ENCODE measurements at places on chromosomes 7 and 10.

- DNase-seq = no peak
Measured at GRCh38 chr7:85102813-85103350, 84.0 kb downstream of the SEMA3D start.

GRCh38 chr7:83849131-83849530, 200.2 kb upstream of the SEMA3E start:
- DNase-seq = no peak

DNA sequence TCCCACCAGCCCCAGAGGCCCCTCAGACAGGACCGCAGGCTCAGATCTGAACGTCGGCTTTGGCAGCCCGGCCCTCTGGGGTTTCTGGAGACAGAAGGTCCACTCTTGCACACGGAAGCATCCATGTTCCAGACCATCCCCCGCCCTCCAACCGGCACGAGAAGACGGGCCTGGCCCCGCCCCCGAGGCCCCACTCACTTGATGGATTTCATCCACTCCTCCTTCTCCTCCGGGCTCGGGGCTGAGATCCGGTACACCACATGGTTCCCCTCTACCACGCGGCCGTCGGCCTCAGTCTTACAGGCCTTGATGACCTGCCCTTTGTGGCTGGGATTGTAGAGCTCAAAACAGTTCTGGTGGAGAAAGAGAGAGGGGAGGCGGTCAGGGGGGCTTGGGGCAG, 107.3 kb downstream of the CYTH3 start:
- DNase-seq = no peak

- no peak for DNase-seq
Measured at GRCh38 chr10:117697402-117697801, 154.9 kb downstream of the EMX2 start.

Data from T-helper 2 cell (primary cell).